ENCODE measurements at places on chromosomes 12 and 14.

DNA sequence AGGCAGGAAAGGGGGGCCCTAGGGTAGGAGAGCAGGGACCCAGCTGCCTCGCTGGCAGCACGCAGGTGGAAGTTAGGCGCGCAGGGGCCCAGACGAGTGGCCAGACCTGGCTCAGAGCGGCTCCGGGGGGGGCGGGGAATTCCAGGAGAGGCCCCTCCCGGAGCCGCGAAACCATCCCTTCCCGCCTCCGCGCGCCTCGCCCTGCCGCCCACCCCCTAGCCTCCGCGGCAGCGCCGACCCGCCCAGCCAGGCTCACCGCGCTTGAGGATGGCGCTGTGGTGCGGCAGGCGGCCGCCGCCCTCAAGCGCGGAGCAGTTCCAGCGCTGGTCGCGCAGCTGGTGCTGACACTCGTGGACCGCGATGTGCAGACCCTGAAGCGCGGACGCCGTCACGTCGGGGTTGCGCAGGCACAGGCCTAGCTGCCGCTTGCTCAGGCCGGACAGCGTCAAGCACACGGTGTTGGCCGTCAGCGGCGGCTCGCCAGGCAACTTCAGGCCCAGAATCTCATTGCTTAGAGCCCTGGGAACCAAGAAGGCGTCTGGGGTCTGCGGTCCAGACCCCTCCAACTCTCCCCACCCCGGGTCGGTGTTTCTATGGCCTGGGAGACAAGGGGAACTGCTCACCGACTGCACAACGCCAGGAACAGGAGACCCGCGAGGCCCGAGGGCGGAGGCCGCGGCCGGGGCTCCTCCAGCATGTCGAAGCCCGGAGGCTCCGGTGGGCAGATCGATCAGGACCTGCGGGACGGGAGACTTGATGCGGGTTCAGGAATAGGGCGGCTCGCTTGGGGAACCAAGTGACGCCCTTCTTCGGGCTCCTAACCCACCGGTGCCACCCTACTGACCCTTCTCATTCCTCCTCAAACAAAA, 1.5 kb downstream of the WNT10B start:
- DNase-seq: no peak

DNA sequence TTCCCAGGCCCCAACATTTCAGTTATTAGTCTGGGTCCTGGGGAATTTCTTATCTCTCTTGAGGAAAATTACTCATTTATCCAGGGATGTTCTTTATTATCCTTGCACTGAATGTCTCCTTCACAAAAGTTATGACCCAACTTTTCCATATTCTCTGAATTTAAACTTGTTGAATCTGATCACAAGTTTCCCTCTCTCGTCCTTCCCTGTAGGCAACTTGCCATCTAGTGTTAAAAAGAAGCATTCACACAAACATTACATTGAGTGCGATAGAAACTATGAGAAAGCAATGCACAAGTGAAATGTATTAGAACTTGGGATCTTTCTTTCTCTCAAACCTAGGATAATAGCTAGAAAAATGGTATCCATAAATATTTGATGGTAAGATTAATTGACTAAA, 608.4 kb downstream of the FSCB start:
- DNase-seq: no peak

- no peak for DNase-seq
These were observed 1319.8 kb downstream of the TMEM121 start for GRCh38 chr14:106846218-106846617.

- no peak for DNase-seq
These were observed 9.8 kb upstream of the IQSEC3 start for GRCh38 chr12:56683-57346.

- no peak for DNase-seq
These were observed 16.2 kb downstream of the TWF1 start for GRCh38 chr12:43789941-43790340.

- DNase-seq: no peak
These were observed 151.4 kb downstream of the KTN1 start for GRCh38 chr14:55731311-55731872.

DNA sequence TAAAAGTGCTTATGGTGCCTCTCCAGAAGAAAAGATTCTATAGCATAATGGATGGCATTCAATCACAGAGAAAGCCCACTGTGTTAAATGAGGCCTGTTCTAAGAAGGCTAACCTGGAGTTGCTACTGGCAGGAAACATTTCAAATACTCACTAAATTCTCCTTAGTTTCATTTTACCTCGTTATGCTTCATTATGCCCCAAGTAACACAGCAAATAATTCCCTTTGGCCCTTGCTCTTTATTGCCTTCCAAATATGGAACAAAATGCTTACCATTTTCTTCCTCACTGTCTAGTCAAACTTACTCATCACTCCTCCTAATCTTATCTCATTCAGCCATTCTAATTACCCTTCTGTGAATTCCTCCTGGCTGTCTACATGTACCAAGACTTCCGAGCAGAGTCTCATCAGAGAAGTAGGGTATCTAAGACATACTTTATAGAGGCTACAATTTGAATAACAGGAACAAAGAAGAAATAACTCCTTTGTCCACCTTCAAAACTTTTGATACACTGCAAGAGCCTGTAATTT, 292.1 kb upstream of the CLEC14A start:
- no peak for DNase-seq

GRCh38 chr12:7656121-7656520, 9.6 kb downstream of the APOBEC1 start:
- DNase-seq: no peak

- peak; percentile 13 for DNase-seq
These were observed 109.2 kb downstream of the ATXN7L3B start for GRCh38 chr12:74646831-74647230.

DNA sequence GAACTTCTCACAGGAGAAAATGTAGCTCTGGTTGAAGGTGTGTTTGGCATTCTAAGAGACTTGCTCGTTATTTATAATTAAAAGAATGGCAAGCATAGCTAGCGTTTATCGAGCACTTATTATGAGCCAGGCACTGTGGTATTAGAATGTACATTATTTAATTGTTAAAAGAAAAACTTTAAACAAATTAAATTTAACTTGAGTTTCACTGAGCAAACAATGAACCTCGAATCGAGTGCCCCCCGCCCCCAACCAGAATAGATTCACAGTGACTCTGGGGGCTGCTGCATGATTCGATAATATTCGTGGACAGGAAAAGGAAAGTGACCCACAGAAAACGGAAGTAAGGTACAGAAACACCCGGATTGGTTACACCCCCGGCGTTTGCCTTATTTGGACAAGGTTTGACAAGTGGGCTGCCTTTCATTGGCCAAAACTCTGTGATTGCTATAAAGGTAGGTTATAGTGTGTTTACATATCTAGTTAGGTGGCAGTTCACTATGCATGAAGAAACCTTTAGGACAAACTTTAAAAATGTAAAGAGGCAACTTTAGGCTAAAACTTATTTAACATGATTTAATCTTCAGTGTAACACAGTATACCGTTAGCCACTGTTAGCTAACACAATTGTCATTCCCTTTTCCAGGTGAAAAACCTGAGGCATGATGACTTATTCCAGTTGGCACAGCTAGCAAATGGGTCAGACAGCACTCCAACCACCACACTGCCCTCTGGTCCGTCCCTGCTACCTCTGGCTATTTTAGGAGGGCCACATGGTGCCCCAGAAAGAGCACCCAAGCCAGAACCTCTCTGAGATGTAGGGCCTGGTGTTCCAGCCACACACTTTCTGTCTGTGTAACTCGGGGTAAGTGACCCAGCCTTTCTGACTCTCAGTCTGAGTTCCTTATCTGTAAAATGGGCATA, 7.1 kb downstream of the SCNN1A start:
- DNase-seq: no peak

GRCh38 chr12:33265900-33266299, 173.7 kb downstream of the SYT10 start:
- no peak for DNase-seq

- DNase-seq: no peak
These were observed 19.1 kb downstream of the SH2B3 start for GRCh38 chr12:111424793-111425251.

- no peak for DNase-seq
These were observed 47.1 kb downstream of the SEC23A start for GRCh38 chr14:39055786-39056474.

DNA sequence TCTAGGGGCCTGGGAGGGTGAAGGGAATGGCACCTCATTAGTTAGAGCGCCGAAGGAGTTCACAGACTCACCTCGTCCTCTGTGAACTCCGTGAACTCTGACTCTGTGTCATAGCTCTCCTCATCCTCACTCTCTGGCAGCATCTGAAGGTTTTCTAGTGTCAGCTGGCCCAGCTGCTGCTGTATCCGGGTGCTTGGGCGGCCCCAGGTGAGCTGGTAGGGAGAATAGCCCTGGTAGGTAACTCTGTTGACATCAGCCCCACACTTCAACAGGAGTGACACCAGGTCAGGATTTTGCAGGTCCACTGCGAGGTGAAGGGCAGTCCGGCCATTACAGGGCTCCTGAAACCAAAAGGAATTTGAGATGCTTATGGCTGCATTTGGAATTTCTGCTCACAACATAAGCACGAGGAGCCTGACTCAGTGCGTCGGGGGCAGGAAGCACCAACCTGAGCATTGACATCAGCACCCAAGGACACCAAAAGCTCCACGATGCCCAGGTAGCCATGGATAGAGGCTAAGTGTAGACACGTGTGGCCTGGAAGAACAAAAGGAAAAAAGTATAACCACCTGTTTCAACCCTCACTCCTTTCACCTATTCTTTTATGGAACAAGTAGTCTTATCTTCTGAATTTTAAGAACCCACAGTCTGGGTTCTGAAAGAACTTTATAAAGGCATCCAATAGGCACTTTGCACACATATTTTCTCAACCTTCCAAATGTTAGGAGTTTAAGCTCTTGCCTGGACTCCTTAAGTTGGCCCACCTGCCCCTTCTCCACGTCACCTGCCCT, 2.0 kb downstream of the NFKBIA start:
- no peak for DNase-seq

DNA sequence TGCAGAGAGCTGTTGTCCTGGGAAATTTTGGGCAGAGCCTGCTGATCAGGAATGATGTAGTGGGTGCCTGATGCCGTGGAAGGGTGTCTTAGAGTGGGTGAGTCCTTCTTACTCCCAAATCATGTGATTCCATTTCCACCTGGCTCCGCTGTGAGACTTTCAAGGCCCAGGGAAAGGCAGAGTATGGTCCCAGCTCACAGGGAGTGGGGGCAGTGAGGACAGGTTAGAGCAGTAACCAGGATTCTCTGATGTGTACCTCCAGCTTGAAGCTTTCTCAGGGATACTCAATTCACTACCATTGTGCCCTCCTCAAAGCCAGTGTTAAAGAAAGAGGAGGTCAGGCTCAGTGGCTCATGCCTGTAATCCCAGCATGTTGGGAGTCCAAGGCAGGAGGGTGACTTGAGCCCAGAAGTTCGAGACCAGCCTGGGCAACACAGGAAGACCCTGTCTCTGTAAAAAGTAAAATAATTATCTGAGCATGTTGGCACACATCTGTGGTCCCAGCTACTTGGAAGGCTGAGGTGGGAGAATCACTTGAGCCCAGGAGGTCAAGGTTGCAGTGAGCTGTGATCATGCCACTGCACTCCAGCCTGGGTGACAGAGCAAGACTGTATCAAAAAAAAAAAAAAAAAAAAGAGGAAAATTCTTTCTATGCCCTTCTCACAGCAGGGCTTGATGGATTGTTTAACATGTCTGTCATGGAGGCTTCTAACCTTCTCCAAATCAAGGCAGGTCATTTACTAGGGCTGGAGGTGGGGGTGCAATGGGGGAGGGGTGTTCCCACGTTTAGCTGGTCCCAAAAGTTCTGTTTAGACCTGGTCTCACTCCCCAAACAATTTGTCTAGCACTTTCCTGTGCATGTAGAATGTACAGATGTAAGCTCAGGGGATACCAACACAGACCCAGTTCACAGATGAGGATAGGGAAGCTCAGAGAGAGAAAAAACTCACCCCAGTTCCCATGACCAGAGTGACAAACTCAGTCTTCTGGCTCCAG, 12.5 kb upstream of the IQSEC3 start:
- DNase-seq: no peak

GRCh38 chr14:81386290-81386745, 13.8 kb downstream of the STON2 start:
- DNase-seq: peak; percentile 25

GRCh38 chr14:69328765-69329164, 68.8 kb downstream of the GALNT16 start:
- DNase-seq: no peak

DNA sequence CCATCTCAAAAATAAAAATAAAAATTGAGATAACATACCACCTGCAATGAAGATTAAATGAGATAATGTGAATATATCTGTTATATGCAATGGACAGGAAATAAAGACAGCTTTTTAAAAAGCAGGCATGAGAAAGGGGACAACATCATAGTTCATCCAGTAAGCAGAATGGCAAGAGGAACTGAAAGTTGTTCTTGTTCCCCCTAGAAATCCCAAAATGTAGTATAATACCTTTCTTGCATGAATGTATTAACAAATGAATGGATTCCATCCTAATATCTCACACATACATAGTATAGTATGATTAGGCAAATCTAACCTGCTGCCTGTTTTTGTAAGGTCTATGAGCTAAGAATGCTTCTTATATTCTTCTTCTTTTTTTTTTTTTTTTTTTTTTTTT, 31.4 kb downstream of the FGD6 start:
- no peak for DNase-seq

- no peak for DNase-seq
These were observed 18.3 kb upstream of the RBM19 start for GRCh38 chr12:113984464-113984863.

- DNase-seq: no peak
These were observed 1.4 kb downstream of the SIX1 start for GRCh38 chr14:60647837-60648248.

GRCh38 chr14:50892255-50892654, 20.4 kb downstream of the ABHD12B start:
- DNase-seq: no peak

DNA sequence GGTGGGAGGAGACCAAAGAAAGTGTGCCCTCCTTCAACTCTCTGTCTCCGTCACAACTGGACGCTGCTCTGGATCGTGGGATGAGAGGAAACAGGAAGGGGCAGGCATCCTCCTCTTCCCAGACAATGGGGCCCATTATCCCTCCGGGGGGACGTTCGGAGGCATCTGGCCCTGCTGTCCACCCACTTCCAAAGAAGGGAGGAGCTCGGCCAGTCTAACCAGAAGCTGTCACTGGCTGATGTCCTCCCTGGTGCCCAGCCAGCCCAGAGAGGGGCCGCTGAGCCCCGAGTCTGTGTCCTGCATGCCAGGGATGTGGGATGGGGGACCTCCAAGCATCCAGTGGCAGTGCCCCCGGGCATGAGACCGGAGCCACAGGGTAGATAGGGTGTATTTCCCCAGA, 39.8 kb upstream of the MEG3 start:
- no peak for DNase-seq

DNA sequence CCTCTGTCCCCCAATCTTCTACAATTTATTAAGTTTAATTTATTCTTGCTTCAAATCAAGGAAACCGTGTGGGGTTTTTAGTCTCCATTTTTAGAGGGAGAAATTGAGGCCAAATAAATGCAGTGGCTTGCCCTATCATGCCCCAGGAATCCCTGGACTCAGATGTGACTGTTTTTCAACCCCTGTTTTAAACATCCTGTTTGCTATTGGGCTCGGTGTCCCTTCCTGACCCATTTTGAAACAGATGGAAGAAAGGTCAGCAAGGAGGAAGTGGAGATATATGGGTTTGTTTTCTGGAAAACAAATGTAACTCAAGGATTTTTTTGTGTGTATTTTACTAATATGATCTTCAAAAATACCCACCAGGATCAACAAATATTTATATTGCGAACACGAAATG, 84.7 kb downstream of the DACT1 start:
- no peak for DNase-seq
